HS-5 (cell line): ENCODE measurements at places on chromosomes 2 and 18.

- DNase-seq: no peak
Measured at GRCh38 chr2:224865016-224865415, 148.9 kb upstream of the CCDC195 start.

DNA sequence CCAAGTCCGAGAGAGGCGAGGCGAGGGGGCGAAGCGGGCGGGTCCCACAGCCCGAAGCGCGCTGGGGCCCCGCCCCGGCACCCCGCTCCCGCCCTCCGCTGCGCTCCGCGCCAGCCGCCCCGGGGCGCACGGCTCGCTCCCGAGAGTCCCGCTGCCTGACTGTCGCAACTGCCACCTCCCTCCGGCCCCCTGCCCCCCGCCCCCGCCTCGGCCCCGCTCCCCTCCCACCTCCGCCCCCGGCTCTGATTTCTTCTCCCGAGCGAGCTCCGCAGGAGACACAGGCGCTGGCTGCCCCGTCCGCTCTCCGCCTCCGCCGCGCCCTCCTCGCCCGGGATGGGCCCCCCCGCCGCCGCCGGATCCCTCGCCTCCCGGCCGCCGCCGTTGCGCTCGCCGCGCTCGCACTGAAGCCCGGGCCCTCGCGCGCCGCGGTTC lies at the start of gene WNT6:
TSS of gene WNT6 (plus strand) at position 250 of the 432 bp plus-strand sequence. CDS start 233 bp downstream, outside the sequence.
- DNase-seq: no peak

- no peak for DNase-seq
Measured at GRCh38 chr2:186348200-186348599, 137.9 kb upstream of the ZC3H15 start.

- DNase-seq: no peak
Measured at GRCh38 chr2:79512442-79513401, at the start of gene CTNNA2. Gene CTNNA2, plus strand, starts transcription at chr2:79513051.

DNA sequence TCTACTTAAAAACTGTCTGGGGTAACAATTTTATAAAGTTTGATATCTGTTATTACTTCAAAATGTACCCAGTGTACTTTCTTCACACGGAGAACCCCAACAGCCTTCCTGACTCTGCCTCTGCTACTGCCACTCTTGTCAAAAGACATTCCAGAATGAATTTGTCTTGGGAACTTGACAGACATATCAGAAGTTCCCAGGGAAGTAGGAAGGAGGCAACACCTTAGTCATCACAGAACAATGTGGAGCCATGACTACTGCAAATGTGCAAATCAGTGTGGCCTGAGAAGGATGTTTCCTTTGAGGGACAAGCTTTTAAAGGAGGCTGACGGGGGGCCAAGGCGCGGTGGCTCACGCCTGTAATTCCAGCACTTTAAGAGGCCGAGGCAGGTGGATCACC lies 133.8 kb upstream of the RNF152 start:
- peak; percentile 3 for DNase-seq

GRCh38 chr2:24837996-24838513 lies 44.8 kb downstream of the CENPO start:
- no peak for DNase-seq

DNA sequence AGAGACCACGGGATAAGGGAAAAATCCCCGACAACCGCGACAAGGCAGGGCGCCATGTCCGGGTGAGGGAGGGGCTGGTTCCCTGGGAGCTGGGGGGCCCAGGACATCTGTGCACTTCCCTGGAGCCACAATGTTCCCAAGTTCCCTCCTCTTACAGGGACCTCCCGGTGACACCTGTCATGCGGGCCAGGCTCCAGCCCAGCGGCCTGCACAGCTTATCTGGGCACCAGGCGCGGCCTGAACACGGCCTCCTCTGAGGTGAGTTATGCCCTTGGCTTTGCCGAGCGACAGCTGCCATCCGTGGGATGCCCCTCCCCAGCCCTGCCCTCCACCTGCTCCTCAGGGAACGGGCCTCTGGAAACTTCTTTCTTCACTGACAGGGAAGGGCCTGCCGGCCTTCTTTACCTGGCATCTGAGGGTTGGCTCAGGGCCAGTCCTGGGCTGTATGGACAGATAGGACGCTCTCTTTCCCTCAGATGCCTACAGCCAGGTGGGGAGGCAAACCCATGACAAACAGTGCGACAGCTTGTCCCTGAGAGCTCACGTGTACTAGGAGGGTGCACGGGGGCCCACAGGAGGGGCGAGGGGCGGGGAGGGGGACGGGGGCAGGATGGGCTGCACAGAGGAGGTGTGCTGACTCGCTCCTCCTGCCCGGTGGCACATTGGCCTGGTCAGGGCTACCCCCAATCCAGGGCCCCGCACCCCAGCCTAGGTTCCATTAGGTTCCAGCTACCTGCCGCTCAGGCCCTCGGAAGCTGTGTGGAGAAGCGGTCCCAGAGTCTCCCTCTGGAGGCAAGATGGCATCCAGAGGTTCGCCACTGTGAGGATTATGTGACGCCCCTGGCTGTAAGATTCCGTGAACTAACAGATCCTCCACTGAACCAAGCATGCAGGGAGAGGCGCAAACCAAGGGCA lies 34.9 kb upstream of the HPCAL1 start:
- DNase-seq: no peak

DNA sequence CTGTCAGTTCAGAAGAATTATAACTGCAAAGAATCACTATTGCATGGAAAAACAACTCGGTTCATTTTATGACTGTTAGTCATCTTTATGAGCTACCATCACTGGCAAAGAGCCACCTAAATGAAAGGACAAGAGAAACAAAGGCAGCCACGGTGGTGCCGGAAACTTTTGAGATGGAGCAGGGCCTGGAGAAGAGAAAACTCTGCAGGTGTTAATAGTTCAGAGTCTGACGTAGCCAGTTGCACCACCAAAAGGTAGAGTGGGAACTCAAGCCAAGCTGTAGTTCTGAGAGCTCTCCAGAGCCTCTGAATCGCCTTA lies 110.9 kb downstream of the FTCDNL1 start:
- DNase-seq: no peak

DNA sequence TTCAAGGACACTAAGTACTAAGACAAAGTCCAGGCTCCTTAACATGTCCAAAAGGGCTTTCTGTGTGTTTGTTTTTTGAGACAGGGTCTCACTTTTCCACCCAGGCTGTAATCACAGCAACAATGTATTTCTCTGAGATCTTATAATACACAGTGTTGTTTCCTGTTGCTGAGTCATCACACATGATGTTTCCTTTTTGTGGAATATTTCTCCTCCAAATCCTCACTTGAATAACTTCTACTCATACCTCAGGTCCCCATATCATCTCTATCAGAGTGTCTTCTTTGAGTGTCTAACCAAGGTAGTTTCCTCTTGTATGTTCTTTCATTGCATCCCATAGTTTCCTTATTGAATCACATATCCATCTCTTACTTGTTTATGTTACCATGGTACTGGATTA lies 632.0 kb upstream of the PIK3C3 start:
- no peak for DNase-seq

DNA sequence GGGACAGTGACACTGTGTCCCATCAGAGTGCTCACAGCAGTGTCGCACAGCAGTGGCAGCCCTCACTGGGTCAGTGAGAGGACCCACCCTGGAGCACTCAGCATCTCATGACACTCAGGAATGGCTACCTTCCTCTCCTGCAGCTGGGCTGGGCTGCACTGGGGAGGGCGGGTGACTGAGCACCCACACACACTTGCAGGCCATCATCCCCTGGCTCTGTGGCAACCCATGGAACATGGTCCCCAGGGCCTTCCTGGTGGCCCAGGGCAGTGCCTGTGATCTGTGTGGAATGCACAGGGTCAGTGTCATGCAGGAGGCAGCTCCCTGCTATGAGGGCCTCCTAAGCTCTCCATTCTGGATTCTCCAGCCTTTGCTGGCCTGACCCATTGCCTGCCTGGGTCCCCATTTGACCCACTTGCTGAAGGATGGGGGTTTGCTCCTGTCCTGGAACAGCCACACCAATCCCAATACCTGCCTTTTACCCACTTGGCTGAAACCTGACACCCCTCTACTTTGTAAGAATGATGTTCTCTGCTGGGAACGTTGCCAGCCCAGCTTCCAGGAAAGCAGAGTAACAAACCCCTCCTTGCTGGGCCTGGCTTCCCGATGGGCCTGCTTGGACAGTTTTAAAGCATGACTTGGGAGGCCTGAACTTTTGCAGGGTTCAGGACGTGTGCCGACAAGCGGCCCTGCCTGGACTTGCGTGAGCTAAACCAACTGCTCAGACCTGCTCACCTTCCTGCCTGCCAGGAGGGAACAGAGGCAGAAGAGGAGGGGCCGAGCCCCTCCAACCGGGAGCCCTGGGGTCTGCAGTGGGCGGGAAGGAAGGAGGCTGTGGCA lies 13.7 kb downstream of the HS6ST1 start:
- DNase-seq: peak; percentile 39

DNA sequence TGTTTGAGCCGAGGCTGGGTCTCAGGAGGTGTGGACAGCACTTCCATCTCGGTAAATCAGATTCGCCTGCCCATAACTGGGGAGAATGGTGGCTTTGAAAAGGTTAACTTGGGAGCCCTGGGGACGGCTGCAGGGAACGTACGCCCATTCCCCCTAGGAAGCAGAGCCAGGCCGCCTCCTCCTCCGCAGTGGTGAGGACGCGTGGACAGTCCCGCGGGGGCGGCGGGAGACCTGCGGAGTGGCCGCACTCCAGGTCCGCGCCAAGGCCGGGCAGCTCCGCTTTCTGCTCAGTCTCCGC lies 845 bp upstream of the MYCN start:
- DNase-seq: no peak

- DNase-seq: peak; percentile 100
Measured at GRCh38 chr2:100902817-100903405, 83.0 kb downstream of the NPAS2 start.

- no peak for DNase-seq
Measured at GRCh38 chr2:134785659-134786430, 52.6 kb upstream of the ACMSD start.

GRCh38 chr2:151845481-151845880 lies 17.3 kb upstream of the ARL5A start:
- no peak for DNase-seq

DNA sequence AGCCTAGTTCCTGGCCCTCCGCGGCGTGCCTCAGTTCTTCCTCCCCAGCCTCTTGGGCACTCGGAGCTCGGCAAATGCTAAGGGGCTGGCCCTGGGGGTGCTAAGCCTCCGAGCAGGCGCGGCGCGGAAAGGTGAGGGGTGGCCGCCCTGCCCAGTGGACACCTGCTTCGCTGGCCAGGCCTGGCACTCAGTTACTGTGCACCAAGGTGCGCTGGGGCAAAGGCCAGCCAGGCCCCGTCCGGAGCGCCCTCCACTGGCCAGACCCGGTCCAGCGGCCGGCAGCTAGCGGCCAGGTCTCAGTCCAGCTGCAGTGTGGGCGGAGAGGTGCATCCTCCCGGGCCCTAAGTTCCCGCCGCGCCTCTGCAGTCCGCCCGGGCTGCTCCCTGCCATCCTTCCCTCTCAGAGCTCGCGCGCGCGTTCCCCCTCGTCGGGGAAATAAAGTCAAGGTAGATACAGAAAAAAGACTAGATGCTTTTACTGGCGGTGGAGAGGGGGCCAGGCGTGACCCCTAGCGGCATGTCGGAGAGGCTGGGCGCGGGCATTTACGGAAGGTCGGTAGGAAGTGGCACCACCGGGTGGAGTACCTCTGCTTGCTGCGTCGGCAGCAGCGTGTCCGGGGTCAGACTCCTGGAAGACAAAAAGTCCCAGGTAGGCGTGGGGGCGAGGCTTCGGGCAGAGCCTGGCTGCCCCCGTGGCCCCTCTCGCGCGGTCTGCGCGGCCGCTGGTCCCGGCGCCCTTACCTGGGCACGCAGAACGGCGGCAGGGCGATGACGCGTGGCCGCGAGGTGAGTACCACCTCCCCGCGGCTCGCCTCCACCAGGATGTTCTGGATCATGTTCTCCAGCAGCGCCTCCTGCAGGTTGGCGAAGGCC lies 9.4 kb upstream of the CRYBA2 start:
- DNase-seq: no peak

GRCh38 chr2:63408530-63408929 lies 179.7 kb downstream of the WDPCP start:
- no peak for DNase-seq

DNA sequence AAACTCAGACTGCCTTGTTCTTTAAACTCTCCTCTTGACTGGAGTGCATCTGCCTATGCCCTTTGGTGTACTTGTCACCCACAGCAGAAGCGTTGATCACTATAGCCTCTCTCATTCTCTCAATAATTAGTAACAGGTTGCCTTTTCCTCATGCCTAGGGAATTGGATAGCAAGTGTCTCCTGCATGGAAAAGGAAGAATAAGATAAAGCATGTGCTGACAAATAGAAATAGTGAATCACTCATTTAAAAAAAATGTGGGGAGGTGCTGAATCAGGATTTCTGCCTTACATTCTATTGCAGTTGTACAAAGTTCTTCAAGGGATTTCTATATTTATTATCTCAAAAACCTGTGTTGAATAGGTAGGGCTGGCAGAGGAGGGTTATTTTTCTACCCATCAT lies 323.0 kb downstream of the TXNL1 start:
- no peak for DNase-seq

- DNase-seq: no peak
Measured at GRCh38 chr2:159131267-159131913, 155.1 kb downstream of the WDSUB1 start.

- DNase-seq: no peak
Measured at GRCh38 chr2:57182916-57183315, 863.7 kb upstream of the VRK2 start.

- DNase-seq: no peak
Measured at GRCh38 chr2:205511221-205511620, 171.1 kb upstream of the NRP2 start.

DNA sequence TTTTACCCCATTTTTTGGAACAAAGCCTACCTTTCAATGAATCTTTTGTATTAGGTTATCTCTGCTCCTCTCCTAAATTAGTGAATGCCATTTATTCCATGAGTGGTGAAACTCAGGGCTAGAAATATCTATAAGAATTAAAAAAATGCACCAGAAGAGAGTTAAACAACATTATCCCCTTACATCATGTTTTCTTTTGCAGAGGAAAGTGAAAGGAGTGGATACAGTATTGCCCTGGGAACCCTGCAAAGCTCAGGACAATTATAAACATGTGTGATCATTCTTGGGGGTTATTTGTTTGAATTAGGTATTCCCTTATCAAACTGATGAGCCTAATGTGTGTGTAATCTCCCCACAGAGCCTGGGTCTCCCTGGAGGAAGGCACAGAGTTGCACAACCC lies 559.2 kb downstream of the RNF144A start:
- no peak for DNase-seq

DNA sequence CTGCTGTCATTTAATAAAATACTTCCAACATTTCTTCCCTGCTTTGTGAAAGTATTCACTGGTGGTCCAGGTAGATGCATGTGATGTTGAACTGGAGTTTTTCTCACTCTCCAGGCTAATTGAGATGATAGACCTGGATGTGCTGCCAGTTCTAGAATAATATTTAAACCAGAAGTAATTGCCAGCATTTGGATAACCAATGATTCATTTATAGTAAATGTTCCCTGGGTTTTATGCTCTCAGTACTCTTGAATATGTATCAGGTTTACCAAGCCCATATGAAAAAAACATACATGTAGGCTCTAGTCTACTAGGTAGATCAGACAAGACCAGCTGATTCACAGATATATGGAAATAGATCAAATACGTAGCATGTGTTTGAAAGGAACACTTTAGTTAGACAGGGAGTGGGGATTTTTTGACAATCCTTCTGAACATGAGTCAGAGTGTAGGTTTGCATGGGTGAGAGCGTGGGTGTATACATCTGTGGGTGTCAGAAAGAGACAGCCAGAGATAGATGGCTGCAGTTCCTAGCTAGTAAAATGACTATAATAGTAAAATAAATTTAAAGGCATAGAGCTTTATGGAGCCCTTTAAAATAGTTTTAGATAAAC lies 115.1 kb downstream of the NAB1 start:
- no peak for DNase-seq

- DNase-seq: no peak
Measured at GRCh38 chr2:218983934-218984238, 1.1 kb downstream of the FEV start.
